ENCODE measurements at places on chromosomes 3 and 15. TPM values are rescaled to one million over a fixed set of nuclear protein-coding genes. Genes with fewer than 3 reads are reported as not detected.

ELL3 gene
- total RNA-seq = 0.61 TPM

GOLGA8R gene
- 3.0 TPM for total RNA-seq

TRH gene
- not detected for total RNA-seq

MOBP gene
- total RNA-seq = 0.21 TPM

GOLGA8J gene
- total RNA-seq = not detected

DNA sequence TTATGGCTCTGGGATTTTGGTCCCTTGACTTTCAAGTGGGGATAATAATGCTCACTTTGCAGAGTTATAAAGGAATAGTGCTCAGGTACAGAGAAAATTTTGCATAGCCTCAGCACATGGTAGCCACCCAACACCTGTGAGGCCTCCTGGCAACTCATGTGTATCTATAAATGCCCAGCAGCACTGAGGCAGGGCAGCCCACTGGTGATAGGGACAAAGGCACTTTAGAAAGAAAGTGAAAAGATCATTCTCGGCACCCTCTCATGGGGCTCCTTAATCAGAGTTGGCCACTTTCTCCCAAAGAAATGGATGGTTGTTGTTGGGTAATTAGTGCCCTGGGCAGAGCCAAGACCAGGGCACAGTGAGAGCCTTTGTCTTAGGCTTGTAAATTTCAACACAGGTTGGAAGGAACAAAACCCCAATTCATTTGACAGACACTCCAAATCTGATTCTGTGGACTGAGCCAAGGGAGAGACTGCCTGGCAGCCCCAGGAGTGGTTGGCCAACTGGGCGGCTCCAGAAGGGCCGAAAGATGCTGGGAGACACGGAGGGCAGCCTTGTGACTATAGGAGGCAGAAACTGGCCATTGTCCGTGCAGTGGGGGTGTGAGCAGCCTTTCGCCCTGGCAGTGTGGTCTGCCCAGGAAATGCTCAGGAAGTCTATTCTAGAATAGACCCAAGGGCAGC lies 213.2 kb upstream of the RGMA start:
- H3K4me3 ChIP-seq = no peak overlapping the region
- H3K36me3 ChIP-seq = peaks cover 4% of the 10 kb centered on the region
- H3K27ac ChIP-seq = no peak overlapping the region
- peaks cover 23% of the 10 kb centered on the region for H3K4me1 ChIP-seq
- DNase-seq = peak; percentile 29

DNA sequence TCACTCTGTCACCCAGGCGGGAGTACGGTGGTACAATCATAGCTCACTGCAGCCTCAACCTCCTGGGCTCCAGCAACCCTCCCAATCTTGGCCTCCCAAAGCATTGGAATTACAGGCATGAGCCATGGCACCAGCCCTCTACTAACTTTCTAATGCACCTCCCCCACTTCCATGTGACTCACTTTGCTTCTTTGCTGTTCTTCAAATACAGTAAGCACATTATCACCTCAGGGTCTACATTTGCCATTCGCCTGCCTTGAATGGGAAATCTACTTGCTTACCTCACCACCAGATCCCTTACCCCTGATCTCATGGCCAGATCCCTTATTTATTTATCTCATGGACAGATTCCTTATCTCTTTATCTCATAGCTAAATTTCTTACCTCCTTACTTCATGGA lies 235.3 kb downstream of the KCNMB2 start:
- no peaks in the 10 kb centered on the region for H3K36me3 ChIP-seq
- no peak overlapping the region for H3K4me3 ChIP-seq
- H3K27me3 ChIP-seq = no peaks in the 10 kb centered on the region

DNA sequence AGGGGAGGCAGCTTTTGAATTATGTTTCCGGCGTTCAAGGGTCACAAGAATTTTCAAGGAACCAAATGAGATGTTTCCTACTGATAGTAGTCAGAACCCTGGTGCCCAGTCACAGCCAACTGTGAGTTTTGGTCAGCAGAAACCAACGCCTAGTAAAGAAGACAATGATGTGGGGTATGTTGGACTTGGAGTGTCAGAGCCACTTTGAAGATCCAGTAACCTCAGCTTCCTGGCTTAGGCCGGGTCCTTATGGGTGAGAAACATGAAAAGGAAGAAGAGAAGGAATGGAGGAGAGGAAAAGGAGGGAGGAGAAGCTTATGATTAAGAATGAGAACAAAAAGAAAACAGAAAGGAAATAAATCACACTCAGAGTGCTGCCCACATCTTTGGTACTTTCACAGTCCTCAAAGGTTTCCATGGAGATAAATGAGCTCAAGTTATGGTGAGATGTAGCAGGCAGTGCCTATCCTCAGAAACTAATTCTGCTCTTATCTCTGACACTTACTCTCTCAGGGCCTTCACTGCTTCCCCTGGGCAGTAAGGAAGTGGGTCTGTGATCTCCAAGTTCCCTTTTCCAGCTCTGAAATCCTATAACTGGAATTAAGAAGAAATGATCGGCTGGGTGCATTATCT lies 2.0 kb upstream of the MCF2L2 start:
- peaks cover 24% of the 10 kb centered on the region for H3K27me3 ChIP-seq
- no peak for DNase-seq
- peaks cover 6% of the 10 kb centered on the region for H3K36me3 ChIP-seq
- no peaks in the 10 kb centered on the region for H3K4me1 ChIP-seq
- no peak overlapping the region for H3K4me3 ChIP-seq
- no peak overlapping the region for H3K27ac ChIP-seq

GRCh38 chr3:16177962-16178627 lies 3.6 kb downstream of the GALNT15 start:
- peaks cover 62% of the 10 kb centered on the region for H3K4me1 ChIP-seq
- no peaks in the 10 kb centered on the region for H3K27me3 ChIP-seq
- H3K4me3 ChIP-seq = peak overlapping the region; percentile 73
- no peak overlapping the region for H3K27ac ChIP-seq

- no peak overlapping the region for H3K4me3 ChIP-seq
- H3K27ac ChIP-seq = no peak overlapping the region
- no peaks in the 10 kb centered on the region for H3K36me3 ChIP-seq
- no peaks in the 10 kb centered on the region for H3K4me1 ChIP-seq
Observed at GRCh38 chr3:126557415-126557745, 1.4 kb downstream of the C3orf22 start.

DNA sequence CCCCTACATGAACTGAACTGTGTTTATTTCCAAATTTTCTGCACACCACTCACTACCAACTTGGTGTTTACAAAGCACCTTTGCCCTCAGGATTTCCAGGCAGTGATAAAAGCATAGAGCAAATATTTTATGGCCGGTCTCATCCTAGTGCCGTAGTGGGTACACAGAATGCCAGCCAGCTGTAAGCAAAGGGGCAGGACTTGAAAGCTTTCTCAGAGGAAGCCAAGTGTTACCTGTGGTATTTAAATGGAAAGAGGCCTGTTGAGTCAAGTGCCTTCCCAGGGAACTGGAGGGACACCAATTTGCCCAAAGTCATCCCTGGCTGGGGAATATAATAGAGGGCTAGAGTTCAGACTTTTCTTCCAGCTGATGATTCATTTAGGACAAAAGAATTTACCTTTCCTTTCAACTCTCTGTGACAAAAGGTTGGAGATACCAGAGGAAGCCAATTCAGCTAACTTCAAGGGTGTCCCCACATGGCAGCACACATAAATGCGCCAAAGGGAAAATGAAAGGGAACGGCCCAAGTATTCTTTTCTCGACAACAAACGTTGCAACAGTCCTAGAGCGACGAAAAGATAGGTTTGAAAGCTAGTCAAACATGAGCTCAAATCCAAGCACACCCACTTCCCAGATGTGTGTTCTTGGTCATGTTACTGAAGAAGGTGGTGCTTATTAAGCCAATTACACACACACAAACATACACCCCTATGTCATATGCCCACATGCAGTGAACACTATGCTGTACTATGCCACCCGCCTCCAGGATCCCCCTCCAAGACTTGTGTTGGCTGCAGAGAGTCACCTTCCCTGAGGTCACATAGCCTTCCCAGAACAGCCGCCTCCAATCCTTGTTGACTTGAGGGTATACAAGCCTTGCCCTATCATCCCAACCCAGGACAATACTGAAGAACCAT lies 27.7 kb downstream of the MAGI1 start:
- H3K4me1 ChIP-seq = peaks cover 9% of the 10 kb centered on the region
- peak overlapping the region; percentile 6 for H3K4me3 ChIP-seq
- H3K36me3 ChIP-seq = peaks cover 4% of the 10 kb centered on the region
- H3K27me3 ChIP-seq = no peaks in the 10 kb centered on the region
- peak; percentile 30 for DNase-seq

DNA sequence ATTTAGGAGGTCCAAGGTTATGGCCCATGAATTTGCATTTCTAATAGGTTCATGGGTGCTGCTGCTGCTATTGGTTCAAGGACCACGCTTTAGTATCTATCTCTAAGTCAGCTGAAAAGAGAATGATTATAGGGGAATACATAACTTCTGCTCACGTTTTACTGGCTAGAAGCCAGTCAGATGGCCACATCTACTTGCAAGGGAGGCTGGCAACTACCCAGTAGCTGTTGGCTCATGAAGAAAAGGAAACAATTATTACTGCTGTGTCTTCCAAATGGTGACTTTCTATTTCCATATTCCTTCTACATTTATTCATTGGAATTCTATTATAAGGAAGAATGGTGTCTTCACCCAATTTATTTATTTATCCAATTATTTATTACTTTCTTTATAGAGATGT lies 54.2 kb downstream of the SLC25A36 start:
- peaks cover 5% of the 10 kb centered on the region for H3K4me1 ChIP-seq
- H3K4me3 ChIP-seq = no peak overlapping the region
- no peak overlapping the region for H3K27ac ChIP-seq
- H3K36me3 ChIP-seq = no peaks in the 10 kb centered on the region

DNA sequence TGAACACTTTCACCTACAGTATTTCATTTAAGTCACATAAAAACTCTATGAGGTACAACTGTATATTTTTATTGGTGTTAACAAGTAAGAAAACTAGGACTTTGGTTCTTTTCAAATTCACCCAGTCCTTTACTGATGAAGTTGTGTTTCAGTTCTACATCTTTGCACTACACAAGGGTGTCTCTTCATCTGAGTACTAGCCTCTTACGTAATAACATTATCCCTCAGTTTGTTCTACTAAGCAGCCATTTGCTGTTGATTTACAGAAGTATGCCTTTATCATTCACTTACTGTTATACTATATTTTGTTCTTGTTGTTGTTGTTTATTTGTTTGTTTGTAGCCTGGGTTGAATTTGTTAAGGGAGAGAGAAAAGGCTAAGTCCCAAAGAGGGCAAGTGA lies 311.9 kb downstream of the PLOD2 start:
- H3K27ac ChIP-seq = no peak overlapping the region
- no peaks in the 10 kb centered on the region for H3K4me1 ChIP-seq
- no peak for DNase-seq

DNA sequence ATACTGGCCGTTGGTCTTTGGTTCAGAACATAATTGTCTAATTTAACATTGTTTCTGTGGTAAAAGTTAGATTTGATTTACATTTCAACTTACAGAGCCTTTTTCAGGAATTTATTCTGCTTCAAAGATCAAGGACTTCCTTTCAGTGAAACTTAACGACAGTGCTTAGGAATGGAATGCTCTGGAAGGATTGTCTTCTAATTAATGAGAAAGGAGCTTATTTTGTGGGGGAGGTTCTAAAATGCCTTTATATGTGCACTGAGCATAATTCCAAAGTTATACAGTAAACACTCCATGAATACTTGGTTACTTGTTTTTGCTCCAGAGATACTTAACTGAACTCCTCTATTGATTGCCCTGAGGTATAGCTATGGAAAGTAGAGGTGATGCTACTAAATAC lies 75.7 kb downstream of the CACNA1D start:
- peaks cover 28% of the 10 kb centered on the region for H3K27me3 ChIP-seq
- no peaks in the 10 kb centered on the region for H3K4me1 ChIP-seq
- H3K4me3 ChIP-seq = no peak overlapping the region
- no peak overlapping the region for H3K27ac ChIP-seq
- no peaks in the 10 kb centered on the region for H3K36me3 ChIP-seq
- no peak for DNase-seq

DNA sequence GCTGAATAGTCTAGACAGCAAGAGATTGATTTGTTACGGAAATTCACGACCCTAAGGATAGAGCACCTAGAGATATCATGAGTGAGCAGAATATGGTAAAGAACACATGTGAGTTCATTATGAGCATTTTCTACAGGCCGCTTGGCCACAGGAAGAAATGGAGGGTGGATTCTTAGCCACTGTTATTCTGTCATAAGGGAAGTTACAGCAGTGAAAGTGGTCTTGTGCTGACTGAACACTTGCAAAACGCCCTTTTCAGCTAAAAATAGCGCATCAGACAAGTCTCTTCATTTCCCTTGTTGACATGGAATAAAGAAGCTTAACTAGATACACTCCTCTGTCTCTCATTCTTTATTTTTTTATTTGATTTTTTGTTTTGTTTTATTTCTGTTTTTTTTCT lies 19.8 kb downstream of the DGKG start:
- H3K4me3 ChIP-seq = no peak overlapping the region
- H3K36me3 ChIP-seq = no peaks in the 10 kb centered on the region
- no peak for DNase-seq

GRCh38 chr3:185024966-185025365 lies 127.9 kb downstream of the C3orf70 start:
- H3K27ac ChIP-seq = no peak overlapping the region
- H3K27me3 ChIP-seq = no peaks in the 10 kb centered on the region
- H3K36me3 ChIP-seq = peaks cover 9% of the 10 kb centered on the region
- H3K4me3 ChIP-seq = no peak overlapping the region

DNA sequence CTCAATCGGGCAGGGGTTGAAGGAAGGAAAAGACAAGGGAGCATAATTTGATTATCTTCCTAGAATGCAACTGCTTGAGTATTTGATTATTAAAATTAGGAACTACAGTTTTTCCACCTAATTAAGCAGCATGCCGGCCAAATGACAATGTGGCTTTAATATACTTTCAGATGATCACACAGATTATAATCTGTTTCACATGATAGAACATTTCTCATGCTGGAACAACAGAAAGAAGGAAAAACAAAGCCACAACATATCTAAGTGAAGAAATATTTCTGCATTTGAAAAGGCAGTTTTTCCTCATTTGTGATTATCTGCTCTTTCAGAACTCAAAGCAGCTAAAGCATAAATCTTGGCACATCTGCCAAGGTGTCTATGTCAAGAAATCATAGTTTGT lies 82.7 kb downstream of the STRIT1 start:
- H3K4me3 ChIP-seq = no peak overlapping the region
- no peak overlapping the region for H3K27ac ChIP-seq
- peaks cover 6% of the 10 kb centered on the region for H3K4me1 ChIP-seq
- no peaks in the 10 kb centered on the region for H3K27me3 ChIP-seq
- DNase-seq = no peak

GRCh38 chr3:32193101-32193500 lies 45.4 kb upstream of the CMTM8 start:
- no peaks in the 10 kb centered on the region for H3K36me3 ChIP-seq
- no peaks in the 10 kb centered on the region for H3K4me1 ChIP-seq
- H3K27ac ChIP-seq = no peak overlapping the region
- H3K27me3 ChIP-seq = peaks cover 10% of the 10 kb centered on the region

DNA sequence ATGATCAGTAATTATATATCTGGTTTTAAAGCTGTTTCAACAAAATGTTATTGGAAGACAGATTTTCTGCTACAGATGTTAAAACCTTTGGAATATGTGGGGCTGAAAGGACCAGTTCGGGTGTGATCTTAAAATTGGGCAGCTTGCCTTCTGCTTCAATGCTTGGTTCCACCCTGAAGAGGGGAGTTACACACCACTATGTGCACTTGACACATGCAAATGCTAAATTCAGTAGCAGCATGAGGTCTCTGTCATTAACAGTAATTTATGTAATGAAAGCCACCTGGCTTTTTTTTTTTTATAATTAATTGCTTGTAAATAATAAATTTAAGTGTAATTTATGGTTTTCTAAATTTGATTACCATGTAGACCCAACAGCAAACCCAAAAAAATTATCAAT lies 24.6 kb downstream of the CDIN1 start:
- no peaks in the 10 kb centered on the region for H3K27me3 ChIP-seq
- DNase-seq = no peak
- no peak overlapping the region for H3K27ac ChIP-seq
- no peak overlapping the region for H3K4me3 ChIP-seq

- no peak overlapping the region for H3K27ac ChIP-seq
- no peaks in the 10 kb centered on the region for H3K36me3 ChIP-seq
- peak; percentile 14 for DNase-seq
- no peaks in the 10 kb centered on the region for H3K27me3 ChIP-seq
- no peaks in the 10 kb centered on the region for H3K4me1 ChIP-seq
Observed at GRCh38 chr3:157533298-157534070, 30.3 kb upstream of the VEPH1 start.
